ENCODE measurements at places on chromosomes 11 and 22. TPM values are rescaled to one million over a fixed set of nuclear protein-coding genes. Genes with fewer than 3 reads are reported as not detected.
A peak's percentile ranks its signal among the peaks of the same experiment; 100 is the strongest.

- DNase-seq: no peak
- H3K27ac ChIP-seq: no peak overlapping the region
- peaks cover 4% of the 10 kb centered on the region for H3K36me3 ChIP-seq
Measured at GRCh38 chr11:46072172-46072964, 48.9 kb downstream of the PHF21A start.

DNA sequence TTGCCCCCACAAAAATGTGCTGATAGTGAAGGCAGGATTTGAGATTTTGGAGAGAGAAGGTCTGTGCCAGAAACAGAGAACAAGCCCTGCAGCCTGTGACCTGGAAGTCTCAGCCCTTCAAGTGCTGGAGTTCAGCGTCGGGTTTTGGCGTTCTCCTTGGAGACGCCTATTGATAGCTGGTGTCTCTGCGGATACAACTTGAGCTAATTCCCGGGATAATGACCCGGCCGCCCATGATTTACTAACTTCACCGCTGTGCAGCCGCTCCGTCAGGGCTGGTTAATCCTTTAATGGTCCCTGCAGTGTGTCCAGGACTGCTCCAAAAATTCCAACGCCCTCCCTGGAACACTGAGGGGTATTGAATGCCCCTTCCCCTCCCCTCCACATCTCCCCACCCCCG is 76.6 kb downstream of the WT1 start:
- no peaks in the 10 kb centered on the region for H3K4me1 ChIP-seq
- no peak overlapping the region for H3K27ac ChIP-seq
- H3K4me3 ChIP-seq: no peak overlapping the region
- H3K27me3 ChIP-seq: peaks cover 26% of the 10 kb centered on the region
- DNase-seq: no peak

- peaks cover 27% of the 10 kb centered on the region for H3K4me1 ChIP-seq
- DNase-seq: no peak
- no peaks in the 10 kb centered on the region for H3K27me3 ChIP-seq
- peak overlapping the region; percentile 86 for H3K27ac ChIP-seq
- no peaks in the 10 kb centered on the region for H3K36me3 ChIP-seq
Measured at GRCh38 chr22:20248461-20248978, 19.6 kb downstream of the RTN4R start.

DNA sequence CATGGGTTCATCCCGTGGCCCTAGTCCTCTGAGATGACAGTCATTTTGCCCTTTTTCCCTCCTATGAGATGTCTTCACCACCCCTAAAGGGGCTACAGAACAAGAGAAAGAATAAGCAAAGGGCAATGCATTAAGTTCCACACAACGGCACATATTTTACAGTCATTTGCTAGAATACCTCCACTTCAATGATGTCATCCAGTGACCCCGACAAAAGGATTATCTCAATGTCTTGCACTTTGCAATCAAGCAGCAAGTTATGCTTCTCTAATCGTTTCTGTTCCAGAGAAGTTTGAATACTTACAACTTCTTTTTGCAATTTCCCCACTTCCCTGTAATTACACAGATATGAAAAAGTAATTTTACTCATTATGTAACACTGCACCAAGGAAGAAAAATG is 49.9 kb downstream of the FAM118A start:
- no peak for DNase-seq
- no peaks in the 10 kb centered on the region for H3K36me3 ChIP-seq
- no peaks in the 10 kb centered on the region for H3K27me3 ChIP-seq
- H3K4me1 ChIP-seq: peaks cover 2% of the 10 kb centered on the region

DNA sequence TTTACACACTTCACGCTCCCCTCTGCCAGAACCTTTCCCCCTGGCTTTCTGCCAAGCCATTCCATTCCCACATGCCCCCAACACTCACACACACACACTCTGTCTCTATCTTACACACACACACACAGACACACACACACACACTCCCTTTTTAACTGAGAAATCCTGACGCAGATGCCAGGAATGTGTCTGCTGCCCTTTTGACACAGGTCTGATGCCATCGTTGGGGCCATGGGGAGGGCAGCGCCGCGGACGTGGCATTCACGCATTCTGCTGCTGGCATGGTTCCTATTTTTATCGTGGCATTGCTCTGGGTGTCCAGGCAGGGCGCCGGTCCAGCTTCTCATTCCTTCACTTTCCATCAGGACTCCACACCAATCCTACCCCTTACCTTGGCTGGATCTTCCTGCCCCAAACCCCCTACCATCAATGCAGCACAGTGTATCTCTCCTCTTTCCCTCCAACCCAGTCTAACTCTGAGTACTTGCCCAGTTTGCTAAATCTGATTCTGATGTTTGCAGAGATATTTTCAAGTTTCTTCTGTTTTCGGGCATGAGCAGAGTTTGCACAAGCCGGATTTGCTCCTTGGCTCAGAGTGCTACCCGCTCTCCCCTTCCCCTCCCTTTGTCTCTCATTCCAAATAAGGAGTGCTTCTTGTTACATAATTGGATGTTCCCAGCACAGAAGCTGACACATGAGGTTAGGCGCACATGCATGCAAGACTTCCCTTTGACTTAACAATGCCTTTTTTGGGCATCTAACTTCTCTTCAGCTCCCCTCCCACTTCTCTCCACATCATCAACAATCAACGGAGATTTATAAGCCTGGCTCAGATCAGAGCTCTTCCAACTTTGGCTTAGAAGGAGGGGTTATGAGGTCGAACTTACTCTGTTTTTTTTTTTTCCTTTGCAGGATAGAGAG is 18.8 kb downstream of the SNX19 start:
- no peak overlapping the region for H3K4me3 ChIP-seq
- H3K27me3 ChIP-seq: no peaks in the 10 kb centered on the region
- peaks cover 6% of the 10 kb centered on the region for H3K4me1 ChIP-seq
- no peak overlapping the region for H3K27ac ChIP-seq
- H3K36me3 ChIP-seq: peaks cover 35% of the 10 kb centered on the region
- no peak for DNase-seq

DNA sequence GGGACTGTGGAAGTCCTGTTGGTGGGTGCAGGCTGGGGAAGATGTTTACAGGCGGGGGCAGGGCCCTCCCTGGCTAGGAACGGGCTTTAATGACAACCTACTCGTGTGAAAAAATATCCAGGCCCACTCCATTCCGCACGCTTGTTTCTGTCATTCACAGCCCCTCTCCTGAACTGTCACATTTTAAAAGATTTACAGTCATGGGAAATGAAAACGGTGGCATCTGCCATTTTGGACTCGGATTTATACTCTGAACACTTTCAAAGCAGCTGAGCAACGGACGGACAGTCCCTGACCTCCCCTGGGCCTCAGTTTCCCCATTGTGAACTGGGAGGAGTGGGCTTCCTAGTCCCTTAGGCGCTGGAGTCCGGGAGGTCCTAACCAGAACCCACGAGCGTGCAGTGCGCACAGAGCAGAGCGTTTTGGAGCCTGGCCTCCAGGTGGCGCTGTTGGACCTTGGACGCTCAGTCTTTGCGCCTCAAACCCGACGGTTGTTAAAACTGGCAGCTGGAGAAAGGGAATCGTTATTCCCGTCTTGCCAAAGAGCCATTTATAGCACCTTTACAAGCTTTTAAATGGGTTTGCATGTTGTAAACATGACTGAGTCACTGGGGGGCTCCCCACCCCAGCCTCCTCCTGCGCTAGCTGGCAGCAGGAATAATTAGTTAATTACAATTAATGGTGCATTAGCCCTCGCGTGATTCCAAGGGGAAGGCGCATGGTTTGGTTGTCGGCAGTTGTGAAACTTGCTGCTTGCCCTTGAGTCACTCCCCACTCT is 75.3 kb downstream of the FBLN1 start:
- peaks cover 7% of the 10 kb centered on the region for H3K27me3 ChIP-seq
- peak; percentile 67 for DNase-seq

The RTN4RL2 gene
- total RNA-seq: not detected

GRCh38 chr22:23137905-23138561 is 3.8 kb downstream of the RSPH14 start:
- no peaks in the 10 kb centered on the region for H3K27me3 ChIP-seq
- peak; percentile 60 for DNase-seq
- H3K4me1 ChIP-seq: peaks cover 67% of the 10 kb centered on the region
- peak overlapping the region; percentile 64 for H3K4me3 ChIP-seq
- no peaks in the 10 kb centered on the region for H3K36me3 ChIP-seq

The GPHA2 gene
- 0.55 TPM for total RNA-seq

GRCh38 chr22:46214616-46215015 is 35.5 kb downstream of the CDPF1 start:
- H3K27ac ChIP-seq: no peak overlapping the region
- no peaks in the 10 kb centered on the region for H3K27me3 ChIP-seq
- no peak overlapping the region for H3K4me3 ChIP-seq
- H3K4me1 ChIP-seq: peaks cover 2% of the 10 kb centered on the region
- DNase-seq: no peak

GRCh38 chr11:18392434-18393321 is 1.7 kb upstream of the LDHA start:
- peaks cover 15% of the 10 kb centered on the region for H3K36me3 ChIP-seq
- H3K27ac ChIP-seq: peak overlapping the region; percentile 81
- no peaks in the 10 kb centered on the region for H3K27me3 ChIP-seq
- peaks cover 6% of the 10 kb centered on the region for H3K4me1 ChIP-seq

DNA sequence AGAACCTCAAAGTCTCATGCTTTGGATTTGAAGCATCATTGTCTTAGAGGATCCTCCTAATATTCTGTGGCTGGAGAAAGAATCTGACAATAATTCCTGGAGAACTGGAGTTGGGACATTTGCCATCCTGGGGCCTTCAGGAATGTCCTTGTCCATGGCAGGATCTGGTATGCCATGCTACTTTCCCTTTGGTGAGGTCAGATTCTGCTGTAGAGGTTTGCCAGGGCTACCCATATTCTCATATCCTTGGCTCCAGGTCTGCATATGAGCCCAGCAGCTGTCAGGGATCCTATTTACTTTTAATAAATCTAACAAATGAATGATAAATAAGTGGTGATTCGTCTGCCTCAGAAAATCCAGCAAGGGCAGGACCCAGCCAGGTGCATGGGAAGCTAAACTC is 35.0 kb downstream of the ARL14EP start:
- H3K4me1 ChIP-seq: no peaks in the 10 kb centered on the region
- no peaks in the 10 kb centered on the region for H3K36me3 ChIP-seq
- H3K27ac ChIP-seq: no peak overlapping the region
- DNase-seq: no peak
- H3K27me3 ChIP-seq: peaks cover 8% of the 10 kb centered on the region
